Left colon (tissue), 2 donors: ENCODE measurements at places on chromosomes 2 and 18. TPM values are rescaled to one million over a fixed set of nuclear protein-coding genes. Genes with fewer than 3 reads are reported as not detected.

GRCh38 chr2:231686192-231687100 lies 21.9 kb upstream of the PTMA start:
- no peak for DNase-seq

GRCh38 chr18:75530118-75530517 lies 102.6 kb upstream of the SMIM21 start:
- DNase-seq, result no peak

- no peak for DNase-seq
These were observed 373.6 kb downstream of the NYAP2 start for GRCh38 chr2:225773148-225773547.

DNA sequence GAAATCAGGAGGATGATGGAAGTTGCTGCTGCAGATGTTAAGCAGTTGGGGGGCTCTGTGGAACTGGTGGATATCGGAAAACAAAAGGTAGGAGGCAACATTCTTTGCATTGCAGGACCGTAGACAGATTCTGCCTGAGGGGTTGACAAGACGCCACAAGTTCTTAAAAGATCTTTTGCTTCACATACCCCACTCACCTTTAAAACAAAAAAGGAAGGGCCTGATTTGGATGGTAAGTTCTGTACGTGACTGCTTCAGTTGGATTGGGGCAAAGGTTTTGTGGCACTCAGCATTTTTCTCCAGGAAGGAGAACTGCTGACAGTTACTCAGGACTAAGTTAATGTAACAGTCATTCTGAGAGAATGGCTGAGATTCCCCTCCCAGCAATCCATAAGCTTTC lies 5.2 kb downstream of the CNDP2 start:
- no peak for DNase-seq

Gene STK39
- 53.2 TPM for total RNA-seq

DNA sequence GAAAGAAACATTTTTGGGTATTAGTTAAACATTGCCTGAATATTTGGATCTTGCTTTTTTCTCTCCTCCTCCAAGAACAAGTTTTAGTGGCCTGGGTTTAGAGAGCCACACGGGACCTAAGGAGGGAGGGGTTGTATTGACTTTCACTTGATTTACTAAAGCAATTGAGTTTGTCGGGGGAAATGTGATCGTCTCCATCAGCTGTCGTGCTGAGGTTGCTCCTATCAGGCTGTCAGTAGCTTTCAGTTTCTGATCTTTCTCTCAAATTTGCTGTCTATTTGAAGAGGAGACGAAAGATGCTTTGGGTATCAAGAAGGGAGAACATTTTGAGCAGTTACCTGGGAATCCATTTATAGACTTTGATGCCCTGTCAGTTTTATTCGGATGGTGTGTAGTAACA lies 106.0 kb downstream of the SETBP1 start:
- no peak for DNase-seq

- no peak for DNase-seq
These were observed 2.2 kb downstream of the RBM45 start for GRCh38 chr2:178114462-178114861.

DNA sequence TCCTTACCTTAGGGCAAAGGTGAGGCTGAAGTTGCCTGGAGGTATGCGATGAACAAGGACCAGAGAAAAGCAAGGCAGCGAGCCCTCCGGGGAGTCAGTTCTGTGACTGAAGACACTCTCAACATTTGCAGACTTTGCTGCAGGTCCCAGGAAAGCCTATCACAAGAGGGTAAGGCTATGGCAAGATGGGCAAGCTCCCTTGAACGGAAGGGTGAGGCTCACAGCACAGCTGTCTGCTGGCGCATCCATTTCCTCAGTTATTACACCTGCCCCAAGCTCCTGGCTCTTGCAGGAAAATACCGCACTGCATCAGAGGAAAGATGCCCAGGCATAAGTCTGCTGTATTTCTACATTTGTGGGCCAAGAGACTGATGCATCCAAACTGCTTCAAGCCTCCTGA lies 141.4 kb downstream of the BCL11A start:
- DNase-seq, result no peak

DNA sequence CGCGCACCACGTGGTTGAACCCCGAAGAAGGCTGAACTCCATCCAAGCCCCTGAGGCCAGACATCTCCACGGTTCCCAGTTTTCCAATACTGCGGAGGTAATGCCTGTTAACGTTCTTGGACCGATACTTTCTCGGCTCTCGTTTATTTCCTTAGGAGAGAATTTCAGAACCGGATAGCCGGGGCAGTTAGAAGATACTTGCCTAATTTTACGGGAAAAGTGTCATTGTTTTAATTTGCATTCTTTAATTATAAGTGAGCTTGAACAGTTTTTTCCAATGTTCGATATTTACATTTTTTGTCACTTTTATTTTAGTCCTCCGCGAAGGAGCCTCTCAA lies 10.2 kb upstream of the KCNG2 start:
- no peak for DNase-seq

- DNase-seq, result no peak
These were observed 117.9 kb upstream of the ODC1 start for GRCh38 chr2:10566018-10566417.

Gene BCL2
- 16.6 TPM for total RNA-seq

- DNase-seq, result no peak
These were observed 22.6 kb upstream of the TMEM214 start for GRCh38 chr2:27010139-27010538.

DNA sequence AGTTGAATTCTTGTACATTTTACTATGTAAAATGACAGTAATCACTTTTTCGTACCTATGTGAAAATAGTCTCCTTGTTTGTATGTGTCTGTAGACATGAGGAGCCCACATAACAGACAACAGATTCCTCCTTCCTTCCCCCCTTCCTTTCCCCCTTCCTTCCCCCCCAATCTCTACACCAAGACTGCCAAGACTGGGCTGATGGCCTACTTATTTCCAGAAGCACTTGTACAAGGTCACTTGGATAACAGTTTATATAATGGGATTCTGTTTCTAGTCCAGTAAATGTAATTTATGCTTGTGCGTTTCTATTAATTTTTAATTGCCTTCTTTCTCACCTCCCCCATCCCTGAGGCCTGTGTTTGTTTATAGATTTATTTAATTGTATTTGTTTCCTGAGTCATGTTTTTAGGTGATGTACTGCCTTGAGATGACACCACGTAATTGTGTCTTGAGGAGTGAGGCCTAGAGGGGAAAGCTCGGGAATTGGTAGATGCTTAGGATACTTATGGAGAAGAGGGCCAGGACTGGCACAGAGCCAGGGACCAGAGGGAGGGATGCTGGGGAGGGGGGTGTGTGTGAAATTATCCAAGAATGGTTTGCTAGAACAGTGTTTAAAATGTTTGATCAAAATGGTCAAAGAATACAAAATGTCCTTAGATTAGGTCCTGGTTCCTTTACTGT lies 12.3 kb downstream of the B3GNT2 start:
- DNase-seq, result no peak

Gene DOCK10
- 14.0 TPM for total RNA-seq

GRCh38 chr18:63292831-63293683 lies 26.5 kb downstream of the BCL2 start:
- no peak for DNase-seq

Gene PPM1G
- total RNA-seq, result 73.4 TPM

GRCh38 chr18:25140124-25140961 lies 211.6 kb downstream of the ZNF521 start:
- DNase-seq, result no peak

Gene MCEE
- total RNA-seq, result 21.6 TPM

DNA sequence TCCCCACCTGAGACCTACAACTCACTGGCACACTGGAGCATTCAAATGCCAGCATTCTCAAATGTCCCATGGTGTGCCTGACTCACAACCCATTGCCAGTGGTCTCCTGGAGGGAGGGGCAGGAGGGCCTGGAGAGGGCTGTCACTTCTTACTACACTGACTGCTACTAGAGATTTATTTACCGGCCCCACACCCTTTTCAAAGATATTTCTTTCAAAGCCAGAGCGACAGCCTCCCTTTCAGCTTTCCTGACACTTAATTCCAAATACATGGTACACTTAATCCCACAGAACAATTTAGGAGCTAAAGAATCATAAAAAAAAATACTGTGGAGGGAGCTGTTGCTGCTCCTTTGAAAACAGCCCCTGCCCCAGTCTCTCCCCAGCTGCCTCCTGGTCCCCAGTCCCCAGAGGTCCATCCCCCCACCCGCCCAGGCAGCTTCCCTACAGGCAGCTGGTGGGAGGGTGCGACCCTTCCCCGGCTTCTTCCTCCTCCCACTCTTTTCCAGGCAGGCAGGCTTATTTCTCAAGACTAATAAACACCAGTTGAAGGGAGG lies 129.1 kb upstream of the SMAD2 start:
- no peak for DNase-seq

Gene SP140
- total RNA-seq, result 1.1 TPM

DNA sequence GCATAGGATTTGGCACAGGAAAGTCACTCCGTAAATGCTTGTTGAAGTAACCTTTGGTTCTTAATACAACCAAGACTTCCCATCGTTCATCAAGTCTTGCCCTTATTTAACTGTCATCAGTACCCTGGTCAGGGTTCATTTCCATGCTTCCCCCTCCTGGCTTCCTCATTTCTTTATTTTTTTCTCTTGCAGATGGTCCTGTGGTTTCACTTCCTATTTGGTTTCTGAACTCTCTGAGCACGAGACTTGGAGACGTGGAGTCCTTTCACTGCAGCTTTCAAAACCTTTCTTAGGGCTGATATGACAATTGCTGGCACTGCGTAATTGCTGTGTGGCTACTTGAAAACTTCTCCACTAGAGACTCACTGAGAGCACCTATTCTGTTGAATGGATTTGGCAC lies 59.9 kb upstream of the PID1 start:
- no peak for DNase-seq

DNA sequence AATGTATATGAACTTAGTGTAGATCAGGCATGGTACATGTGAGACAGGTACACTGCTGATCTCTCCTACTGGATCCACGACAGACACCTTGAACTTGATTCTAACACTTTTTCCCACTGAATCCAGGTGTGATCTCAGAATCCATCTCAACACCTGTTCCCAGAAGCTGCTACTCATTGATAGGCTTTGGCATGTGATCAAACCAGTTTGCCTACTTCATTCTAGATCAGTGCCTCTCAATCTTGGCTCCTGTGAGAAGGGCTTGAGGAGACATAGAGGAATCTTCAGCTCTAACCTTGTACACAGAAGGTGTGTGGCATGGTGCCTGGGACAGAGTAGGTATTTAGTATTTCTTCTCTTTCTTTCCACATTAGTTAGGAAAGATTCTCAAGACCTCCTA lies 212.3 kb upstream of the ATP5MC3 start:
- no peak for DNase-seq

DNA sequence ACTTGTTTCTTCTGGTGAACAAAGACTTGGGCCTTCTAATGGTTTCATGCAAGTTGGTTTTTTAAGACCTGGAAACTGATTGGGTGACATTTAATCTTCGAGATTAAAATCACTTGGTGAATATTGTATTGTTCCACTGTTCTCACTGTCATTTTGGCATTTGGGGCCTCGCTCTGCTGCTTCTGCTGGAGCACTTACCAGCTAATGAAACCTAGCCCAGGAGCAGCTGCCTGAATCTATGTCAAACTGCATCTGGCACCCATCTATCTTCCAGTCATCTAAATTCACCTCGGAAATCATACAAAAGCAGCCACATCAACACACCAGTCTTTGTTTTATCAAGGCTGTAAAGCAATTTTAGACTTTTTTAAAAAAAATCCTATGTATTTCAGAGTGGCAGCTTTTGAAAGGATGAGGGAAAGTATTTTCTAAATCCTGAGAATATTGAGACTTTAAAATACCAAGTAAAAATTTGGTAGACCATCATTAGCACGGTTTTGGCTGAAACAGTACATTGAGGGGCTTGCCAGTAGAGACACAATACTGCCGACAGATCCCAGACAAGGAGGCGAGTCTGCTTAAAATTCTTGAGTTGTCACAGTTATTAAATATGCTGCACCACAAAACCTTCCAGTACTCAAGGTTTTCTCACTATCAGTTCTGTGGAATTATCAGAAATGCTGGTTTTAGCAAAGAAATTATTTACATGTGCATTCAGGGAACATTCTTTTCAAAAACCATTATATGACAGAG lies 26.1 kb upstream of the SERTAD2 start:
- no peak for DNase-seq

Gene NETO1
- not detected for total RNA-seq

DNA sequence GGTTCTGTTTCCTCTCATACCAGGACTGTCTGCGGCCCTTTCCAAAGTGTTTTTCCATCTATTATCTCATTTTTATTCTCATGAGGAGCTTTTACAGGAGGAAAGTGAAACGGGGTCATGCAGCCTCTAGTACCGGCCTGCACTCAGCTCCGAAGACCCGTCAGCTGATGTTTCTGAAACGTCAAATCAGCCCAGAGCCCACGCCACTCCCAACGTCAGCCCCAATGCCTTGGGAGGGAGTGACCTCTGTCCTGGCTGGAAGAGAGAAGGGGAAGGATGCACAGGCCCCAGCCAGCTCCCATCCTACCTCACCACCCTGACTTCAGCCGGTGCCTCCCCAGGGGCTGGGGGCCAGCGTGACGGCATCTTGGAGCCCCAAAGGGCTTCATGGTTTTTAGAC lies 58.5 kb downstream of the ADCY3 start:
- no peak for DNase-seq

GRCh38 chr2:149766339-149766738 lies 178.8 kb upstream of the MMADHC start:
- no peak for DNase-seq

GRCh38 chr2:221203856-221204255 lies 368.2 kb downstream of the EPHA4 start:
- peak; percentile 49 for DNase-seq

Gene SLC16A14
- 2.5 TPM for total RNA-seq

Gene HOXD13
- 0.15 TPM for total RNA-seq

Gene GALNT14
- 0.31 TPM for total RNA-seq

GRCh38 chr2:248724-249123 lies 15.1 kb downstream of the SH3YL1 start:
- no peak for DNase-seq

Gene VPS54
- 20.9 TPM for total RNA-seq

- no peak for DNase-seq
These were observed 22.0 kb upstream of the TFCP2L1 start for GRCh38 chr2:121307048-121307447.

GRCh38 chr2:31137211-31138036 lies 816 bp downstream of the GALNT14 start:
- DNase-seq, result peak; percentile 5

Gene CEBPZOS
- total RNA-seq, result 38.6 TPM

GRCh38 chr18:12599543-12599942 lies 58.4 kb downstream of the SPIRE1 start:
- DNase-seq, result no peak

GRCh38 chr2:10688921-10689807 lies 611 bp downstream of the NOL10 start:
- peak; percentile 45 for DNase-seq

Gene RPRM
- total RNA-seq, result 0.98 TPM

Gene SLC9A4
- 0.34 TPM for total RNA-seq

Gene LYG2
- total RNA-seq, result not detected
